Naive thymus-derived CD8-positive, alpha-beta T cell (primary cell): ENCODE measurements at places on chromosomes 11 and 22. TPM values are rescaled to one million over a fixed set of nuclear protein-coding genes. Genes with fewer than 3 reads are reported as not detected.

DNA sequence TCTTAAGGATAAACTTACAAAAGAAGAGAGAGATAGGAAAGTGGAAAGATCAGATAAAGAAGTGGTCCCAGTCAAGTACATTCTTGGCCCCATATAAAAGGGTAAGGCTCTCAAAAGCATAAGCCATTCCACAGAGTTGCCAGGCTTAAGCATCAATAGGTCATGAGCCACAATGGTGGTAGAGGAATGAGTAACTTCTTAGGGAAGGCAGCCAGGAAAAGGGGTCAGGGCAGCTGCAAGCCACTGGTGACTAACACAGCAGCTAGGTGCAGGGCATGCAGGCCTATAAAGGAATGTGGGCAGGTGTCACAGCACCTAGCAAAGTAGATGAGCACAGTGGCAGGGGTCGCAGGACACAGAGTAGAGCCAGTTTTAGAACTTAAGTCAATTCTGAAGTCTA, 302.6 kb upstream of the FAT3 start:
- no peaks in the 10 kb centered on the region for H3K36me3 ChIP-seq
- H3K27ac ChIP-seq = no peak overlapping the region
- no peaks in the 10 kb centered on the region for H3K27me3 ChIP-seq
- no peaks in the 10 kb centered on the region for H3K4me1 ChIP-seq
- DNase-seq = no peak
- H3K4me3 ChIP-seq = no peak overlapping the region

DNA sequence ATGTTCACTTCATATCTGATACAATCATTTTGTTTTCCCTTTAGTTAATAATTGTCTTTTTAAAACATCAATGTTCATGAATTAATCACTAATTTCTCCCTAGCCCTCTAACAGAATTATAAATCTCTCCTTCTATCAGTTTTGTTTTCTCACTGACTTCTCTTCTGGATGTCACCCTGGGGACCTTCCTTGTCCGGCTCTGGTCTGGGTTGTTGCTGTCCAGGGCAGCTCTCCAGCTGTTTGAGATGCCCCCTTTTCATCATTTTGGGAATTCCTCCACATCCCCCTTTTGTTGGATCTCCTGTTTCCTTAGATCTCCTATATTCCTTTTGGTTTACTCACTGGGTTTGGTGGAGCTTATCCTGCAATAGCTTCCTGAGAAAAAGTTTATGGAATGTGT, 35.6 kb upstream of the PSMA1 start:
- H3K4me3 ChIP-seq = peak overlapping the region; percentile 61
- H3K4me1 ChIP-seq = peaks cover 37% of the 10 kb centered on the region
- H3K27me3 ChIP-seq = no peaks in the 10 kb centered on the region
- H3K36me3 ChIP-seq = peaks cover 38% of the 10 kb centered on the region
- H3K27ac ChIP-seq = peak overlapping the region; percentile 96

GRCh38 chr11:7579361-7579791, 65.6 kb downstream of the PPFIBP2 start:
- H3K36me3 ChIP-seq = peaks cover 6% of the 10 kb centered on the region
- peaks cover 21% of the 10 kb centered on the region for H3K27me3 ChIP-seq
- no peak for DNase-seq
- H3K27ac ChIP-seq = no peak overlapping the region
- H3K4me3 ChIP-seq = no peak overlapping the region
- H3K4me1 ChIP-seq = peaks cover 30% of the 10 kb centered on the region

GRCh38 chr11:135043434-135043833, 631.4 kb upstream of the B3GAT1 start:
- H3K27me3 ChIP-seq = peaks cover 16% of the 10 kb centered on the region
- no peaks in the 10 kb centered on the region for H3K4me1 ChIP-seq
- no peaks in the 10 kb centered on the region for H3K36me3 ChIP-seq
- no peak for DNase-seq

DNA sequence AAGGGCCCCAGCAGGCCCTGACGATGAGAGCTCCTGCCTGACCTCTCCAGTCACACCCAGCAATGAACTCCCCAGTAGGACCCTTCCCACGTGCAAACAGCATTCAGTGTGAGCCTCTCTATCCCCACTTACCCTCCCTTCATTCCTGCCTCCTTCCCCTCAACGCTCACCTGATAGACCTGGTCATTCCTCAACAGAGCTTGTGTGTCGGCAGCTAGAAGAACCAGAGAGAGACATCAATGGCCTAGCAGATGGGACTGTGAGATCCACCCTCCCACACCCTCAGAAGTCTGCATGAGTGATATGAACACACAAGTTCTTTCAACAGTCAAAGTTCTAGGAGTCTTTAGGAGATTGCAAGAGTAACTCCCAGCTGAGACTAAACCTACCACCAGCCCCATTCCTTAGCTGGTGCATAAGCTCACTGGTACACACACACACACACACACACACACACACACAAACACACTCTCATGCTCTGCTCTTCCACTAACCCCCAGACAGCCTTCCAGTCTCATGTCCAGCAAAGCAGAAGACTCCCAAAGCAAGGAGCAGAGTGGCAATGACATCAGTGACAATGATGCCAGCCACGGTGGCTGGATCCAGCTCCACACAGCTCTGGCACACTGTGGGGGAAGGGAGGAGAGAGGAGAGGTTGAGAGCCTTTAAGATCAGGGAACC, 3.1 kb downstream of the CD3D start:
- H3K27ac ChIP-seq = peak overlapping the region; percentile 97
- DNase-seq = no peak
- H3K4me3 ChIP-seq = peak overlapping the region; percentile 95
- peaks cover 28% of the 10 kb centered on the region for H3K36me3 ChIP-seq

DNA sequence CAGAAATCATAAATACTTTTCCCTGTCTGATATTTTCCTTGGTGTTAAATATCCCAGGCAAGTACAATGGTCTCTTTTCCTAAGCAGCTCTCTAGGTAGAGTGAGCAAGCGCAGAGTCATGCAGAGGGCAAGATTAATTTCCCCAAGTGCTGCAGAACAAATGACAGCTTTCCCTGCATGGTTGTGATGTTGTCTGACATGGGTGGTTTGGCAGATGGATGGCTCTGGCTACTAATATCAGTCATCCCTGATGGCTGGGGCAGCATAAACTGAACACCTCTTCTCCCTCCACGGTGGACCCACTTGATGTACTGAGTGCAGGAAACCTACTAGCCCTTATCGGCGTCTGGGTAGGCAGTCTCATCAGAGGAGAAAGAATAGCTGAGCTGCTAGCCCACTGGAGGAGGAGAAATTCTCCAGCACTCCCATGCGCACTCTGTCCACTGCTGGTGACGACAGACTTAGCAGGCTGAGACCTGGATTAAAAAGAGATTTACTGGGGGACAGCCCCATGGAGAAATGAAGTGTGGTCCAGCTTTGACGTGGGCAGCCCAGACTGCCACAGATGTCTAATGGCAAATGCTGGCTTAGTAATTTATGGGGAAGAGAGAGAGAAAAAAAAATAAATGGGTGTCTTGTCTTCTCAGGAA, 202.9 kb downstream of the DBX1 start:
- H3K36me3 ChIP-seq = no peaks in the 10 kb centered on the region
- no peak overlapping the region for H3K27ac ChIP-seq
- no peaks in the 10 kb centered on the region for H3K4me1 ChIP-seq
- peaks cover 7% of the 10 kb centered on the region for H3K27me3 ChIP-seq
- DNase-seq = no peak

GRCh38 chr11:66728693-66729385, at the start of gene SPTBN2:
Gene SPTBN2, minus strand, starts transcription at chr11:66729216. Its CDS starts 7,976 bp downstream, at chr11:66721240.
- H3K36me3 ChIP-seq = peaks cover 2% of the 10 kb centered on the region
- H3K4me3 ChIP-seq = peak within 1 kb of the TSS; percentile 80
- DNase-seq = no peak
- H3K27ac ChIP-seq = peak within 1 kb of the TSS; percentile 76
- peaks cover 68% of the 10 kb centered on the region for H3K27me3 ChIP-seq
- peaks cover 16% of the 10 kb centered on the region for H3K4me1 ChIP-seq

- H3K4me1 ChIP-seq = no peaks in the 10 kb centered on the region
- H3K4me3 ChIP-seq = no peak overlapping the region
- peaks cover 5% of the 10 kb centered on the region for H3K27me3 ChIP-seq
- no peak for DNase-seq
- no peaks in the 10 kb centered on the region for H3K36me3 ChIP-seq
Measured at GRCh38 chr22:43535741-43536140, 123.9 kb downstream of the MPPED1 start.

- H3K36me3 ChIP-seq = no peaks in the 10 kb centered on the region
- H3K27me3 ChIP-seq = no peaks in the 10 kb centered on the region
- no peak for DNase-seq
Measured at GRCh38 chr11:58640386-58641023, 18.0 kb downstream of the CNTF start.

DNA sequence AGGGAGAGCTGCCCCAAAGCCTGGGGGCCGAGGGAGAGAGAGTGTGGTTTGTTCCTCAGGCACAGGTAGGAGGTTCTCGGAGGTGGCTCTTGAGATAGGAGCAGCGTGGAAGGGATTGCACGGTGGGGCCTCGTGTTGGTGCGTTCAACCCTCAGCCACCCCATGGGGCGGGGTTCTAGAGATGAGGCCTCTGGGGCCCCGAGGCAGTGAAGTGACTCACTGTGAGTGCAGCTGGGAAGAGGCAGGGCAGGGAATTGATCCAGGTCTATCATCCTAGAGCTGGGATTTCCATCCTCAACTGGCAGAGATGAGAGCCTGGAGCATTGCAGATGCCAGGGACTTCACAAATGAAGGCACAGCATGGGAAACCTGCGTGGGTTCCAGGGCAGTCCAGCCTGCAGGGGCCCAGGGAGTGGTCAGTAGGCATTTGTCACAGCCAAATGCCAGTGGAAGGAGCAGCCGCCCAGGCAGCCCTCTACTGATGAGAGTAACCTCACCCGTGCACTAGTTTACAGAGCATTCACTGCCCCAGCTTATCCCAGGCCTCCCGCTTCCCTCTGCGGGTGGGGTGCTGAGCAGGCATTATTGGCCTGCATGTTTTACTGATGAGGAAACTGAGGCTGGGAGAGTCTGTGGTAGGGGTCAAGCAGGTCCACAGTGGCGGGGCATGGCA, 5.1 kb upstream of the SMARCB1 start:
- peaks cover 19% of the 10 kb centered on the region for H3K4me1 ChIP-seq
- no peak overlapping the region for H3K27ac ChIP-seq
- DNase-seq = no peak
- H3K27me3 ChIP-seq = no peaks in the 10 kb centered on the region
- H3K4me3 ChIP-seq = no peak overlapping the region

DNA sequence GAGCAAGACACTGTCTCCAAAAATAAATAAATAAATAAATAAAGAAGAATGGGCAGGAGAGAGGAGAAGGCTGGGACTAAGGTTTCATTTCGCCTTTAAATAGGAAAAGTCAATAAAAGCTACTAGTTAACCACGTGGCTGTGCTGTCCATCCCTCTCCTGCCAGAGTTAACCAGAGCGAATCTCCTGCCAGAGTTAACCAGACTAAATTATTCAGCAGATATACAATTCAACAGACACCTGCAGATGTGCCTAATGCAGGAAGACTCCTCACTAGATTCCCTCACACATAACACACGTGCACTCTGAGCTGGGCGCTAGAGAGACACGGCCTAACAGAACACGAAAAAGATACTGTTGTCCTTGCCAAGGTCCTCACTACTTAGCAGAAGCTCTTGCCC, 156.1 kb downstream of the IGLL1 start:
- no peak overlapping the region for H3K27ac ChIP-seq
- H3K27me3 ChIP-seq = no peaks in the 10 kb centered on the region
- H3K4me3 ChIP-seq = no peak overlapping the region
- no peak for DNase-seq
- H3K4me1 ChIP-seq = no peaks in the 10 kb centered on the region

GRCh38 chr11:43393765-43394355, 35.1 kb downstream of the TTC17 start:
- H3K27ac ChIP-seq = no peak overlapping the region
- peaks cover 21% of the 10 kb centered on the region for H3K4me1 ChIP-seq
- H3K36me3 ChIP-seq = peaks cover 47% of the 10 kb centered on the region
- no peaks in the 10 kb centered on the region for H3K27me3 ChIP-seq
- H3K4me3 ChIP-seq = no peak overlapping the region

- H3K27me3 ChIP-seq = no peaks in the 10 kb centered on the region
- no peak for DNase-seq
- no peak overlapping the region for H3K4me3 ChIP-seq
- H3K4me1 ChIP-seq = no peaks in the 10 kb centered on the region
- H3K36me3 ChIP-seq = no peaks in the 10 kb centered on the region
- H3K27ac ChIP-seq = no peak overlapping the region
Measured at GRCh38 chr22:46586531-46587011, 33.6 kb upstream of the GRAMD4 start.

DNA sequence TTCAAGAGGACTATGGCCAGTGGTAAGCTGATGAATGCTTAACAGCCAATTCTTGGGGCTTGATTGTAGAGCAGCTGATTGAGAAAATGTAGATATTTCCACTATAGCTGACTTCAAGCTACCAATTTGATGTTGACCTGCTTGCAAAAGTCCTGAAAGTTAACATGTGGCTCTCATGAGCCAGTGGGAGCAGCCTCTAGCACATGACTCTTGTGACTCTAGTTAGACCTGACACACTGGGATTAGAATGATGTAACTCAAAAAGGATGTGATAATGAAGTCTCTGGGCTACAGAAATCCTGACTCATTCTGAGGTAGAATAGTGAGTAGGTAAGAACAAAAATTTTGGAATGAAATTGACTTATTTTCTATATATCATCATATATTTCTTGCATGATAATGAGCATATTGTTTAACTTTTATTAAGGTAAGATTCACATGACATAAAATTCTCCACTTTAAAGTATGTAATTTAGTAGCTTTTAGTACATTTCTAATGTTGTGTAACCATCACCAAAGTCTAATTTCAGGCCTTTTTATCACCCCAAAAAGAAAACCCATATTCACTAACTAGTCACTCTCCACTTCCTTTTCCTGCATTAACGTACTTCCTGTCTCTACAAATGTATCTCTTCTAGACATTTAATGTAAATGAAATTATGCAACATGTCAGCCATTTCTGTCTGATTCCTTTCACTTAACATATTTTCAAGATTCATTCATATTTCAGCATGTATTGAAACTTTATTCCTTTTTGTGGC, 16.1 kb upstream of the OR52H1 start:
- peaks cover 6% of the 10 kb centered on the region for H3K4me1 ChIP-seq
- H3K27ac ChIP-seq = no peak overlapping the region
- no peaks in the 10 kb centered on the region for H3K36me3 ChIP-seq
- H3K27me3 ChIP-seq = peaks cover 11% of the 10 kb centered on the region

- no peaks in the 10 kb centered on the region for H3K36me3 ChIP-seq
- H3K4me1 ChIP-seq = peaks cover 11% of the 10 kb centered on the region
- H3K4me3 ChIP-seq = peak overlapping the region; percentile 84
Measured at GRCh38 chr22:36123673-36124630, 36.6 kb downstream of the APOL3 start.

DNA sequence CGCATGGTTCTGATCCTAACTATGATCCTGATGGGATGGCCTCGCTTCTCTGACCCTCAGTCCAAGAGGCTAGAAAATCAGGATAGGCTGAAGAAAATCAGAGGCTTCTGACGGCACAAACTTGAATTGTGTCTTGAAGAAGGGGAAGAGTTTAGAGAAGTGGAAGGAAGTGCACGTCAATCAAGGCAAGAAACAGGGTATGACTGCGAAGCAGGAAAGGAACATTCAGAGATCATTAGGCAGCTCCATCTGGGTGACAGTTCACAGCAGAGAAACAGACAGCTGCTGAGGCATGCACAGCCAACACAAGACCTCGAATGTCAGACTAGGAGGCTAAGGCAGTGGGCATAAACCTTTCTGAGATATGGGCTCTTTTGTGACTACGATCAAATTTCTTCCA, 29.3 kb downstream of the CLPB start:
- H3K4me3 ChIP-seq = no peak overlapping the region
- H3K27me3 ChIP-seq = no peaks in the 10 kb centered on the region
- no peak overlapping the region for H3K27ac ChIP-seq
- DNase-seq = no peak

The OR2D2 gene
- not detected for polyA plus RNA-seq

The OR5B3 gene
- polyA plus RNA-seq = not detected

The PLA2G6 gene
- 2.6 TPM for polyA plus RNA-seq

The LRRC4C gene
- polyA plus RNA-seq = not detected

The C11orf91 gene
- polyA plus RNA-seq = not detected

The WNT7B gene
- polyA plus RNA-seq = not detected
